ENCODE measurements at places on chromosomes 6 and 20.
A peak's percentile ranks its signal among the peaks of the same experiment; 100 is the strongest.

DNA sequence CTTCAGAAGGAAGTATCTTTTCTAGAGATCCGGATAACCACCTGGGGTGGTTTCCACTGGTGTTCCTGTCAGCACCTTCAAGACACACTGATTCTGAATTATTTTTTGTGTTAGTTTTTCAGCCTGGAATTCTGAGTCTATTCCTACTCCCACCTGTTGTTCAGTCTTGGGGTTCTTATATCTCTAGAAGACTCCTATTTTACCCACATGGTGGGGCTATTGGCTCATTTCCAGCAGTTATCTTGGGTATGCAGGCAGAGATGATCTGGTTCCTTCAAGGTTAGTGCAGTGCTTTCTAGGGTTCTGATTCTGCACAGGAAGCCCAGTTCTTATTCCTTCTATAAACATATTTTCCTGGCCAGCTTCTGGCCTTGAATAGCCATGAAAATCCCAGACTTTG is 175.6 kb upstream of the PDE7B start:
- no peak for DNase-seq

DNA sequence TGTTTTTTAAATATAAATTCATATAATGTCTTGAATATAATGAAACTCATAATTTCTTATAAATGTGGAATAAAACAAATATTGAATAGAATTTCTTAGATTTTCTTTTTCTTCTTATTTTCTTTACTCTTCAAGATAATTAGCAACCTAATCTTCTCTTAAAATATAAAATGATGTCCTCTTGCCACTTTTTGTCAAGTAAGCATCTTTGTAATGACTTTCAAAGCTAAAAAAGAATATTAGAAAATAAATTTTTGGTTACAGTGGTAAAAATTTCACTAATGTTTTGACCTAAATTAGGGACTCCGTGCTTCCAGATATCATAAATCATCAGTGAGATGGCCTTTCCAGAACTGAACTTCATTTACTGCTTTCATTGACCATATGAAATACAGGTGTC is 846.4 kb downstream of the FRK start:
- DNase-seq: no peak

- DNase-seq: no peak
Measured at GRCh38 chr6:124963416-124963785, 1.2 kb downstream of the RNF217 start.

DNA sequence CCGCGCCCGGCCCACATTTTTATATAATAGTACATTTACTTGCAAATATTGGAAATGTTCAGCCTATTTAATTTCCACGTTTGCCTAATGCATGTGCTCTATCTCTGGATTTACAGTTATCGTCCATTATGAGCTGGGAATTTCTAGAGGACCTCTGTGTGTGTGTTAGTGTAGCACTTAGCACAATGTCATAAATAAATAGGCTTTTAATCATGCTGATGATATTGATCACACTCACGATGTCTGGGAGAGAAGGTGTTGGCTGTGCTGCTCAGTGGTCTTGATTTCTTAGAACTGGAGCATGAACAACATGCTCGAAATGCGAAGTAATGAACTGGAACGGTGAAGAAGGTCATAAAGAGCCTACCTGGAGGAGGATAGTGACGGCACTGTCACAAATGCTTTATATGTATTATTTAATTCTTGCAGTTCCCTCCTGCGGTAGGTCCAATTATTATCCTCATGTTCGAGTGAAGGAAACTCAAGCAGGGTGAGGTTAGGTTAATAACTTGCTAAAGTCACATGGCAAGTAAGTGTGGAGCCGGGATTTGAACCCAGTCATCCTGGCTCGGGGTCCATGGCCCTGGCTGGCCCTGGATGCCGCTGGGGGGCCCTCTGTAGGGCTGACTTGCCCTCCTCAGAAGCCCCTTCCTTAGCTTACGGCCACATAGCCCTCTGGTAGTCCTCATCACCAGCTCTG is 130.8 kb downstream of the ZDHHC14 start:
- DNase-seq: no peak

- no peak for DNase-seq
Measured at GRCh38 chr20:9025643-9026042, 43.2 kb upstream of the PLCB4 start.

- DNase-seq: no peak
Measured at GRCh38 chr6:14545496-14545895, 427.9 kb downstream of the CD83 start.

- no peak for DNase-seq
Measured at GRCh38 chr6:122631571-122632249, 21.5 kb downstream of the PKIB start.

DNA sequence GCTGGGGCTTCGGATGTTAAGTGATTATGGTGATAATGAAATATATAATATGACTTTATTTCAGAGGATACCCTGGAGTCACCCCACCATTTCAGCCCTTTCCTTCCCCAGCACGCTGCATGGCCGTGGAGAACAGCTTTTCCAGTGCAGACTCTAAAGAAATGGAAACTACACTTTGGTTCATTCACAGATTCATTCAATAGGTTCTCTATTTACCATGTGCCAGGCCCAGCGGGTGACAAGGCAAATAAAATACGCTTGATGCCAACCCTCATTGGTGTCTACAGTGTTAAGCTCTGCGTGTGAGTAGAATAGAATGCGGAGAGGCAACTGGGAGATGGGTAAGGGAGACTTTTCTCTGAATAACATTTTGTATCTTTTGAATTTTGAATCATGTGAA is 89.7 kb downstream of the TCP11 start:
- DNase-seq: no peak

DNA sequence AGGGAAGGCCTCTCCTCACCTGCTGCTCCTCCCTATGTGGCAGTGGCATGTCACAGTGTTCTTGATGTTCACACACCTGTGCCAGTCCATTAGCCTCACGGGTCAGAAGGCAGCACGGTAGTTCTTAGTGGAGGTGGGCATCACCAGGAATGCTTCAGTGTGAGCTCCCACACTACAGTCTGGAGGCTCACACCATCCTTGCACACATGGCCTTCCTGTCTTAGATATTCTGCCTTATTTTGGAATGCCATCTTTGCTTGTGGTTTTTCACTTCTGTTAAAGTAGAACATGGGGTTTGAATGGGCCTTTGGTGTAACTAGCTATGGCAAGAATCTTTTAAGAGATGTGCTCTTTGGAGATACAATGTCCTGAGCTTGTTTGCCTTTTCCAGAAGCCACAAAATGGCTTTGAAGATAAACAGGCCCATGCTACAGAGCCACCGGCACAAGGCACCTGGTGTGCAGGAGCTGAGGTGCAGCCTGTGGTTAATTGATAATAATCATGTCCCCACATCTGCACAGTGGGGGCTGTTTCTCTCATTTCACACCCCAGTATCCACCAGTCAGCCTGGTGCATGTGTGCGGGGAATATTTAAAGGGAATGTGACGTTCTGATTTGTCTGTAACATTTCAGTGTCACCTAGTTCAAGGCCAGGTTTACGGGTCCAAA is 3.2 kb upstream of the SLC17A9 start:
- DNase-seq: no peak

- DNase-seq: peak; percentile 54
Measured at GRCh38 chr6:74289884-74290283, 593.9 kb downstream of the CD109 start.

- no peak for DNase-seq
Measured at GRCh38 chr6:88339761-88340160, 173.6 kb upstream of the CNR1 start.

GRCh38 chr6:44110005-44110676 is 17.1 kb downstream of the MRPL14 start:
- no peak for DNase-seq

DNA sequence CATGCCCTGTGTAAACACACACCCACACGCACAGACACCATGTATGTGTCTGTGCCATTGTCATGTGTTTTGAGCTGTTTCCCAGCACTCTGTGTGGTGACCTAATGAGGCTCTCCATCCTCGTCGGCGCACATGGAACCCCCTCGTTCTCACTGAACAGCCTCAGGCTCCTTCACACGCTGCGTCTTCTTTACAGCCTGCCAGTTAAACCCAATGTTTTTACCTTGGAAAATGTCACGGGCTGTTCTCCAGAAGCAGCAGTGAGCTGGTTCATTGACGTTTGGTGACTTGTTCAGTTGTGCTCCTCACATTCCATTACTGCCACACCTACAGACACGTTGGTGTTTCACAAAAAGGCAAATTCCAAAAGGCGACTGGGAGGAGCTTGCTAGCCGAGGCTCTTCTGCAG is 201.0 kb upstream of the FOXQ1 start:
- DNase-seq: no peak

- no peak for DNase-seq
Measured at GRCh38 chr6:11282245-11282644, 49.8 kb upstream of the NEDD9 start.

- DNase-seq: no peak
Measured at GRCh38 chr6:52020945-52021570, 66.4 kb downstream of the PKHD1 start.

DNA sequence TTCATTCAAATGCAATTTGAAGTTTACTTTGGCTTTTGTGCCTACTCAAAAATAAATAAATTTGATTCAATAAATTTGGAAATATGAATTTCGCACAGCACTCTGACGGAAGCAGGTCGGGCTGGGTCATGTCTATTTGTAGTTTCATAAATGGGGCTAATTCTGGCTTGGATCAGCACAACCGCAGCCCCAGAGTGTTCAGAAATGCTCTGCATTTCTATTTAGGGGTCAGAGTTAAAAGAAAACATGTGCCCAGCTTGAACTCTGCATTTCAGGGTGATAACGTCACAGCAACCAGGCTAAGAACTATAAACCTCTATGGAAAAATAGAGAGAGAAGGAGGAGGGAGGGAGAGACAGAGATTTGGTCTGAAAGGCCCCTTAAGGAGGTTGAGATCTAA is 480.9 kb upstream of the NOX3 start:
- DNase-seq: no peak
